Effector CD4-positive, alpha-beta T cell (primary cell): ENCODE measurements at places on chromosomes 4 and X.
A peak's percentile ranks its signal among the peaks of the same experiment; 100 is the strongest.

- peak; percentile 45 for DNase-seq
Measured at GRCh38 chr4:76993787-76994641, 44.5 kb downstream of the SEPTIN11 start.

GRCh38 chr4:60134099-60134498 lies 1066.0 kb upstream of the ADGRL3 start:
- no peak for DNase-seq

DNA sequence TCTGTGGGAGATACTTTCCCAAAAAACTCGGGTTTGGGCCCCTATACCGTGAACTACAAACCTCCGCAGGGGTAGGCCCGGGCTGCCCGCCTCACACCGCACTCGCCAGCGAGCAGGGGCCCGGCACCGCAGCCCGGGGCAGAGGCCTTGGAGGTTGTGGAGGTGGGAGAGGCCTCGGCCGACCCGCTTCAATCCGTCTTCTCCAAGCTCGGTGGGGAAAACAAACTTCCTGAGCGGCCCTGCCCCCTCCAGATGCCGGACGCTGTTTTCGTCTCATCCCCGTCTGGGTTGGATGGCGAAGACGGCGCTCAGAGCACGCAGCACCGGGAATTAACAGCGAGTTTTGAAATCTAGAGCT lies 442 bp upstream of the MCUB start:
- peak; percentile 23 for DNase-seq

- no peak for DNase-seq
Measured at GRCh38 chr4:182918791-182919302, 1.7 kb upstream of the DCTD start.

GRCh38 chr4:40842725-40843423 lies 93.1 kb downstream of the NSUN7 start:
- no peak for DNase-seq

GRCh38 chr4:154958621-154959358 lies 177.7 kb downstream of the RBM46 start:
- DNase-seq = no peak

GRCh38 chr4:41380511-41381157 lies 123.9 kb downstream of the UCHL1 start:
- no peak for DNase-seq

GRCh38 chrX:132948648-132949260 lies 9.7 kb downstream of the HS6ST2 start:
- no peak for DNase-seq

DNA sequence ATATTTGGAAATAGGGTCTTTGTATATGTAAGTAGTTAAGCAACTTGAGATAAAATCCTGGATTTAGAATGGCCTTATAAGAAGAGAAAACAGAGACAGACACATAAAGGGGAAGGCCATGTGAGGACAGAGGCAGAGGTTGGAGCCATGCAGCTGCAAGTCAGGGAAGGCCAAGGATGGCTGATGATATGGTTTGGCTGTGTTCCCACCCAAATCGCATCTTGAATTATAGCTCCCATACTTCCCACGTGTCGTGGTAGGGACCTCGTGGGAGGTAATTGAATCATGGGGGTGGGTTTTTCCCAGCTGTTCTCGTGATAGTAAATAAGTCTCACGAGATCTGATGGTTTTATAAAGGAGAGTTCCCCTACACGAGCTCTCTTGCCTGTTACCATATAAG lies 76.3 kb downstream of the STK32B start:
- no peak for DNase-seq

DNA sequence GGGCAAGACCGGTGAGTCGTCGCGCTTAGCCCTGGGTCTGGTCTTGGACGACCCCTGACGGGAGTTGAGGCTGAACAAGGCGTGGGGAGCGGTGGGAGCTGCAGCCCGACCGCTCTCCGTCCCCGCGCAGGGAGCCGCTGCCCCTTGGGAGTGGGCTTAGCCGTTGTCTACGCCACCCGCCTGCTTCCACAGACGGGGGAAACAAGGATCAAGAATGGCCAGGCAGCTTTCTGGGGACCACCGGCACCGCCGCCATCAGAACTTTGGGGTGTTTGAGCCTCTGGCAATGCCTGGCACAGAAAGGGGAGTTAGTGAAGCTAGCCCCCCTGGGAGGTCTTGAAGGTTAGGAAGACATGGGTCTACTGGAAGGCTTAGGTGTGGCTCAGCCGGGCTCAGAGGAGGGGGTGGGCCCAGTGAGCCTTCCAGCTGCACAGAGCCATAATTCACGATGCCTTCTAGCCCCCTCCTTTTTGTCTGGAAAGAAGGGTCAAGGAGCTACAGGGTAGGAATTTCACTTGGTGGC lies 583 bp downstream of the RASL11B start:
- DNase-seq = no peak

- peak; percentile 40 for DNase-seq
Measured at GRCh38 chr4:184267673-184268583, 50.3 kb upstream of the ENPP6 start.

- no peak for DNase-seq
Measured at GRCh38 chrX:19350941-19351384, 7.2 kb downstream of the PDHA1 start.

DNA sequence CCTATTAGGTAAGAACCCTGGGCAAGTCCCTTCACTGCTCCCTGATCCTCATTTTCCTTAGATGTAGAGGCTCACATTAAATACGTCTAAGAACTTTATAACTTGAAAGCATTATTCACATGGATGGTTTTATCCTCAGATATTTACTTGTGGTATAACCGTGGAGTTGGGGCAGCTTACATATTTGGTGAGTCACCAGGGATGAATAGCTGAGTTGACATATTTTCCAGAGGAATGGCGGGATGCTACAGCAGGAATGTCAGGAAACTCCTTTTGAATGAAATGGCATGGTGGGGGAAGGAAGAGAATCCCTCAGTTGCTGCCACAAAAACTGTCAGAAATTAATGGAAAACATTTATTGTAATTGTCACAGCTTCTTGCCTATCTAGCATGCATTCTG lies 165.3 kb upstream of the RPS6KA3 start:
- no peak for DNase-seq

DNA sequence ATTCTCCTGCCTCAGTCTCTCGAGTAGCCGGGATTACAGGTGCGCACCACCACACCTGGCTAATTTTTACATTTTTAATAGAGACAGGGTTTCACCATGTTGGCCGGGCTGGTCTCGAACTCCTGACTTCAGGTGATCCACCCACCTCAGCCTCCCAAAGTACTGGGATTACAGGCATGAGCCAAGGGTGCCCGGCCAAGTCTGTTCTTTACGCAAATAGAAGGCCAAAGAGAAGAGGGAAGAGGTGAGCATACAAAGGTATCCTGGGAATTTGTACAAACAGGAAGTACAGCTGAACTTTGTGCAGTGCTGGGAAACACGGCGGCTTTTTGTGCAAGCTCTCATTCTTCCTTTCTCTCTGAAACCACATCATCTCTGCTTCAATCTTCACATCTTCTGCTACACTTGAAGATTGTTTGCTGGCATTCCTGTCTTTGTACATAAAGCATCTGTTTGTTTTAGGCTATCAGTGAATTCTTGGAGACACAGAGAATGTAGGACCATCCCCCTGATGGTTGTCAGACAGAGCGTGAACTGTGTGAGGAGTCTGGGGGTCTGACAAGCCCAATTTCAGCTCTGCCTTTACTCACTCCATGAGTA lies 71.9 kb upstream of the PRSS48 start:
- no peak for DNase-seq
